ENCODE measurements at places on chromosomes 3 and 15. TPM values are rescaled to one million over a fixed set of nuclear protein-coding genes. Genes with fewer than 3 reads are reported as not detected.

The SYNPR gene
- total RNA-seq, result not detected

The GOLGA8O gene
- 0.29 TPM for total RNA-seq

The ECE2 gene
- not detected for total RNA-seq

DNA sequence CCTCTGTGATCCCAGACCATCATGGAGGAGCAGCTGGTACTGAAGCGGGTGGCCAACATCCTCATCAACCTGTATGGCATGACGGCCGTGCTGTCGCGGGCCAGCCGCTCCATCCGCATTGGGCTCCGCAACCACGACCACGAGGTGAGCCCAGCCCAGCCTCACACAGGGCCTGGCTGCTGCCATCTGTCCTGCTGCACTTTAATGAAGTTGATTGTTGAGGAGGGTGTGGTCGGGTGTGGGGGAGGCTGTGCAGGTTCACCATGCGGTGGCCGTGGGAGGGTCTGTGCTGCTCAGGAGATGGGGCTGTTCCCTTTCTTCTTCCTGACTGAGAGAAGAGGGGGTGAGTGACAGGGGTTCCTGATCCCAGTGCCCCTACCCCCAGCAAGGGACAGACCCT is 30.6 kb downstream of the ACAD9 start:
- no peak for DNase-seq

DNA sequence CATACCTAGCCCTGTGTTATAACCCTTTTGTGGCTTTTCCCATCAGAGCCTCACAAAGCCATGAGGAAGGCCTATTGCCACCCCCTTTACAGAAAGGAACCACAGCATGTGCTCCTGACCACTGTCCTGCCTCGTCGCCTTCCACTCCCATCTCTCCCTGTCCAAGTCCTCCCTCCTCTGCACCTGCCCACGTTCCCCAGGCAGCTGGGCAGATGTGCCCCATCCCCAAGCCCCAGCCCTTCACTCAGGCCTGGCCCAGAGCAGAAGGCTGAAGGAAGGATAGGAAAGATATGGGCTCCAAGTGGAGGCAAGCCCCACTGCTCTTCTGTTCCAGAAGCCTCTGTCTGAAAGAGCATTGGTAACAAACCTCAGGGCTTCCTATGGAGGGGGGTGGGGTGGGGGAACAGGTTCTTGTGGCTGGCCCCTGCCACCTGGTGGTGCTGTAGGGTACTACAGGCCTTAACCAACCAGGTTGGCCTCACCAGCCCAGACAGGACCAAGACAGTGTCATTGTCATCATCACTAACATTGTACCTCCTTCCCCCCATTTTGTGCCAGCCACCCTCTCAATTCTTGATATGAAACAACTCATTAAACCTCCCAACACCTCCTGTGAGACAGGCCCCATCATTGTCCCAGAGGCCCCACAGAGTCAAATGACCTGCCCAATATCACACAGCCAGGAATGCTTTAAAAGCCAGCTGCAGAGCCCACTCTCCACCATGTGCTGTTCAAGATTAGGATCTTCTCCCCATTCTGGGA is 10.0 kb downstream of the POC1A start:
- no peak for DNase-seq

- DNase-seq, result no peak
These were observed 30.3 kb downstream of the MYLK start for GRCh38 chr3:123853686-123854372.
